ENCODE measurements at places on chromosomes 1 and 21.

DNA sequence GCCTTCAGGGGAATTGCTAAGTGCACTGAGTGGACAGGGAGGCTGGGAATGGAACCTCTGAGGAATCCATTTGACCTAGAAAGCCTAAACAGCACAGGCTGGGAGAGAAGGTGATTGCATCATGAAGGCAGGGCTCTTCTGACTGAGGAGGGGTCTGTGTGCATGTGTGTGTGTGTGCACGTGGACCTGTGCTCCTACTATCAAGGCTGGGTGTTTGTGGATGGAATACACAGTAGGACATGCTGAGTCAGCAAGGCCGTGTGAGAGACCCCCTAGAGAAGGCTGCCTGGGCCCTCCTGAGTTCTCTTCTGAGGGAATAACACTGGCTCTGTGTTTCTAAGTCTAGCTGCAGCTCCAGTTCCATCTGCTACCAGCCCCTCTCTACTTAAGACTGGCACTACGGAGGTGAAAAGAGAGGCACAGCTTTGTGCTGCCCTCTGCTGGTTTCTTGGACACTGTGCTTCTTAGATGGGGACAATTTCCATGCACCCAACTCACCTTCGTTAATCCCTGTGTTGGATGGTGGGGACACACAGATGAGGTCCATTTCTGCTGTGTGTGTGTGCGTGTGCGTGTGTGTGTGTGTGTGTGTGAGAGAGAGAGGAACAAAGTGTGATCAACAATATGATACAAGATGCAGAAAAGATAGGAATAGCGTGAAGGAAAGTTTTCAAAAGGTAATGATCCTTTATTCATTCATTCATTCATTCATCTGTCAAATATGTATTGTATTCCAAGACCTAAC is 6.2 kb upstream of the EFCAB14 start:
- peaks cover 9% of the 10 kb centered on the region for H3K4me1 ChIP-seq
- no peaks in the 10 kb centered on the region for H3K36me3 ChIP-seq
- H3K27ac ChIP-seq, result no peak overlapping the region
- DNase-seq, result peak; percentile 59
- H3K4me3 ChIP-seq, result no peak overlapping the region
- peaks cover 6% of the 10 kb centered on the region for H3K27me3 ChIP-seq

- H3K27me3 ChIP-seq, result peaks cover 14% of the 10 kb centered on the region
- no peak overlapping the region for H3K4me3 ChIP-seq
- H3K27ac ChIP-seq, result no peak overlapping the region
- no peaks in the 10 kb centered on the region for H3K36me3 ChIP-seq
- DNase-seq, result no peak
These were observed 42.6 kb upstream of the LRP8 start for GRCh38 chr1:53370369-53370961.

DNA sequence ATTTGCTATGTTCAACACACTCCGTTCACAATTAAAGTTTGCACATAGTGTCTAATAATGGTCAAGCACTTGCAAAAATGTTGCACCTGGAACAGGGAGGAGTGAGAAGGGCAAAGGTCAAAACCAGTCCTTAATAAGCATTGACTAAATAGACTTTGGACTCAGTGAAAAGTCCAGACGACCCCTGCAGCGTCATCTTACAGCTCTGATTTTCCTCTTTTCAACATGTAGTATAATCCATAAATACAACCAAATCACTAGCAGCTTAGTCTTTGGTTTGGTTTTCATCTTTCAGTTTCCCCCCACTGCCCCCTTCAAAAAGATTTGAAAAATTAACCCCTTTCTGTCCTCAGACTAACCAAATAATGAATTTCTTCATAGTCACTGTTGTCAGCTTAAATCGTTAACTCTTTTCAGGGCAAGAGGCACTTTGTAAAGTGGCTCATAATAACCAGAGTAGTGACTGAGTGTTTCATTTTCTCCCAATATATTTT is 290.3 kb downstream of the PTPRC start:
- H3K27me3 ChIP-seq, result no peaks in the 10 kb centered on the region
- no peak overlapping the region for H3K27ac ChIP-seq
- H3K36me3 ChIP-seq, result no peaks in the 10 kb centered on the region
- DNase-seq, result no peak

- no peak for DNase-seq
- no peak overlapping the region for H3K4me3 ChIP-seq
- no peaks in the 10 kb centered on the region for H3K36me3 ChIP-seq
- no peaks in the 10 kb centered on the region for H3K4me1 ChIP-seq
These were observed 155.1 kb upstream of the DNAH14 start for GRCh38 chr1:224774378-224774777.

DNA sequence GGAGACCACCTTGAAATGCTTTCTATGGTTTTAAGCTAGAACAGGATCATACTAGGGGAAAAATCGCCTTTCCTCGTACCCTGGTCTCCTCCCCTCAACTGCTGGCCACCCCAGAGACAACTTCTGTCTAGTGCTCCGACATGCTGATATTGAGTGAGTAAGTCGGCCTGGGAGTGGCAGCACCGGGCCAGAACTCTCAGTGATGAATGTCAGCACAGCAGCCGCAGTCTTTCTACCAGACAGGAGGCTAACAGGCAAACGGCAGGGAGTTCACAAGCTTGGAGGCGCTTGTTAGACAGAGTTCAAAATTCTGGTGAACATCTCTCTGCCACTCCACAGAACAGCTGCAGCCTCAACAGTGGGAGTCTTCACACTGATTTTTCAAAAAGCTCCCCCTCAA is 716.9 kb downstream of the ADGRL2 start:
- no peak for DNase-seq
- H3K36me3 ChIP-seq, result no peaks in the 10 kb centered on the region
- H3K27ac ChIP-seq, result no peak overlapping the region
- H3K4me3 ChIP-seq, result no peak overlapping the region
- no peaks in the 10 kb centered on the region for H3K4me1 ChIP-seq
- no peaks in the 10 kb centered on the region for H3K27me3 ChIP-seq

- no peak overlapping the region for H3K4me3 ChIP-seq
- no peak overlapping the region for H3K27ac ChIP-seq
- no peaks in the 10 kb centered on the region for H3K36me3 ChIP-seq
These were observed 5.5 kb upstream of the PADI1 start for GRCh38 chr1:17199267-17200044.

- no peaks in the 10 kb centered on the region for H3K27me3 ChIP-seq
- peaks cover 52% of the 10 kb centered on the region for H3K4me1 ChIP-seq
- DNase-seq, result no peak
- peaks cover 26% of the 10 kb centered on the region for H3K36me3 ChIP-seq
These were observed 40.2 kb downstream of the PLXNA2 start for GRCh38 chr1:208203848-208204609.

DNA sequence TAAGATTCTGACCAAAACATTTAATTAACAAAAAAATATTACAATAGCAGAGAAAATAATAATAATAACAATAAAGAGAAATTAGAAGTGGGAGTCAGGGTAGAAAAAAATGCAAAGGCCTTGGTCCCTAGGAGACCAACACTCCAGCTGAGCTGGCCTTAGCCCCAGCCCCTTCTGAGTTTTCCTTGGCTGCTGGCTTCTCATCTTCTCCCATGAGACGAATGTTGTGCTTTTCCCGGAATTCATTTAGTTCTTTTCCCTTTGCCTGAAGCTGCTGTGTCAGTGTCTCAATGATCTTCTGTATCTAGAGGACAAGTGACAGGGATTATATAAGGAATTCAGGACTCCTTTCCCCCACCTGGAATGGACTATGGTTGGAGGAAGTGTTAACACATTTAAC is 2.4 kb downstream of the KLHDC9 start:
- no peaks in the 10 kb centered on the region for H3K27me3 ChIP-seq
- no peak for DNase-seq
- H3K4me3 ChIP-seq, result no peak overlapping the region
- H3K4me1 ChIP-seq, result peaks cover 38% of the 10 kb centered on the region
- peaks cover 24% of the 10 kb centered on the region for H3K36me3 ChIP-seq

GRCh38 chr1:225409051-225409450 is 18.8 kb downstream of the LBR start:
- H3K36me3 ChIP-seq, result peaks cover 14% of the 10 kb centered on the region
- no peak overlapping the region for H3K4me3 ChIP-seq
- no peaks in the 10 kb centered on the region for H3K27me3 ChIP-seq
- no peaks in the 10 kb centered on the region for H3K4me1 ChIP-seq
- DNase-seq, result no peak
- no peak overlapping the region for H3K27ac ChIP-seq
